ENCODE measurements at places on chromosomes 12 and 14.
A peak's percentile ranks its signal among the peaks of the same experiment; 100 is the strongest.

- peak; percentile 44 for DNase-seq
Measured at GRCh38 chr12:124621296-124621660, 53.9 kb upstream of the NCOR2 start.

GRCh38 chr14:66137081-66137480 is 349.1 kb upstream of the CCDC196 start:
- DNase-seq, result no peak

GRCh38 chr14:33647385-33647786 is 303.5 kb downstream of the EGLN3 start:
- peak; percentile 99 for DNase-seq

GRCh38 chr12:127262615-127263014 is 1004.4 kb upstream of the TMEM132C start:
- DNase-seq, result no peak

DNA sequence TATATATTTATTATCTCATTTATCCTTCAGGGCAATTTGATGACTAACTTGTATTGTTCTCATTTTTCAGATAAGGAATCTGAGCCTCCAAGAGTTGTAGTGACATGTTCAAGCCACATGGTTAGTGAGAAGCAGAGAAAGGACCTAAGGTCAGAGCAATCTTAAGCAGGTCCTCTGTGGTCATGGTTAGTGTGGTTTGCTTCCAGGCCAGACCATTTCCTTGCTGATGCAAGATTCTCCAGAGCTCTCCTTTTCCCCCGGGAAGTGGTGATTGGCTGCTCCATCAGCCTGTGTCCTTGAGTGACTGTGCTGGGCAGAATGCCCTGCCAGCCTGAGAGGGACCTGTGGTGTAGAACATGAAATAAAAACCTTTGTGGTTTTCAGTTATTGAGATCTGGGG is 141.3 kb downstream of the KTN1 start:
- peak; percentile 96 for DNase-seq

GRCh38 chr12:3131129-3131528 is 54.0 kb downstream of the TSPAN9 start:
- no peak for DNase-seq

DNA sequence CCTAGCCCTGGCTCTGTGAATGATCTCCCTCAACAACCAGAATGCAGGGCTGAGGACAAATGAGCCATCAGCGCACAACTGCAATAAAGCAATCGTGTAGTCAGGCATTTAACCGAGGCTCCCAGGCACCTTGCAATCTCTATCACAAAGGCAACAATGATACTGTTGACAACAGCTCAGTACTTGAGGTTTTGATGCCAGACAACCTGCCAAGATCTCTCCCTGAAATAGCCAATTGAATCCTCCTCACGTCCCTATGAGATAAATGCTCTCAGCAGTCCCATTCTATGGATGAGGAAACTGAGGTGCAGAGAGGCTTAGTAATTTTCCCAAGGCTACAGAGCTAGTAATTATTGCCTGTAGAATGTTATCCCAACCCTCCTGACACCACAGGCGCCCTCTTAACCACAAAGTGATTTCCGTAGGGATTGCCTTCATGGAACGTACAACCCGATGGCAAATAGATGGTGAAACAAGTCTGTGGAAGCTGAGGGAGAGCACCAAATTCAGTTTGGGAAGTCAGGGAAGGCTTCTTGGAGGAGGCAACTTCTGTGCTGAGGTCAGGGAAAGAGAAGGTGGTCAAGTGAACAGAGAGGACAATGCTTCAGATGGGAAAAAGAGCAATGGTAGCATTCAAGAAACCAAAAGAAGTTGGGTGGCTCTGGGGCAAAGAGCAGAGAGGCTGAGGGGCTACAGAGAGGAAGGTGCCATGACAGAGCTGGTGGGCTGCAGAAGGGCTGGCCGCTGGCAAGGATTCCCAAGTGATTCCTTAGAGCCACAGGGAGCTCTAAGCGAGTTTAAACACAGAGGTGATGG is 12.6 kb downstream of the SERPINA3 start:
- DNase-seq, result no peak

- no peak for DNase-seq
Measured at GRCh38 chr14:64689289-64689688, 14.9 kb upstream of the PLEKHG3 start.

- no peak for DNase-seq
Measured at GRCh38 chr14:66300886-66301285, 185.3 kb upstream of the CCDC196 start.

DNA sequence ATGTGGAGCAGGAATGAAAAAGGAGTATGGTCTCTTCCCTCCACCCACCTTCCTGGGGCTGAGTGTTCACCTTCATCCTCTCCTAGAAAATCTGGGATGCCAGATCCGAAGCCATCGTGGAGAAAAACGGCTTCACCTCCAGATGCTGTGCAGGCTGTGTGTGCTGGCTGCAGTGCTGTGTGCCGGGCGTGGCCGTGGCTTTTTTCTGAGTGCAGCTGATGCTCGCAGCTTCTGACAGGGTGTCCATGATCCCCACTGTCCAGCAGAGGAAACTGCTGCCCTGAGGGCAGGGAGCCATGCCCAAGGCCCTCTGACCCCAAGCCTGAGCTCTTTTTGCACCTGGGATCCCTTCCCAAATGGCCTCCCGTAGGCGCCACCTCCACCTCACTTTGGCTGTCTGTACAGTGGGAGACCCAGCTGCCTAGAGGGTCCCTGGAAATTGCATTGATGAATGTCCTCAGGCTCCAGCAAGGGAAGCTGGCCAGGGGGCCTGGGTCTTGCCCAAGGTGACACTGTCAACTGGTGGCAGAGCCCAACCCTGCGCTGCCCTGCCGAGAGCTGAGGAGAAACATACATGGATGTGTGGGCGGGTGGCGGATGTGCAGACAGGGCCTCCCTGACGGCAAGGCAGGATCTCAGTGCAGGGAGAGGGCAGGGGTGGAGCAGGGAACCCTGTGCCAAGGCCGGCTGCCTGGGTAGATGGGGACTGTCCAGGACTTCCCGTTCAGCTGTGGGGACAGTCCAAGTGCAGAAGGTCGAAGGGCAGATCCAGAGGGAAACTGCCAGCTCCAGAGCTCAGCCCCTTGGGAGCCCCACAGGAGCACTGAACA is 53.3 kb downstream of the BEGAIN start:
- no peak for DNase-seq

GRCh38 chr12:47839214-47839876 is 19.6 kb upstream of the HDAC7 start:
- no peak for DNase-seq

- no peak for DNase-seq
Measured at GRCh38 chr14:91847693-91848092, 19.6 kb downstream of the TC2N start.

DNA sequence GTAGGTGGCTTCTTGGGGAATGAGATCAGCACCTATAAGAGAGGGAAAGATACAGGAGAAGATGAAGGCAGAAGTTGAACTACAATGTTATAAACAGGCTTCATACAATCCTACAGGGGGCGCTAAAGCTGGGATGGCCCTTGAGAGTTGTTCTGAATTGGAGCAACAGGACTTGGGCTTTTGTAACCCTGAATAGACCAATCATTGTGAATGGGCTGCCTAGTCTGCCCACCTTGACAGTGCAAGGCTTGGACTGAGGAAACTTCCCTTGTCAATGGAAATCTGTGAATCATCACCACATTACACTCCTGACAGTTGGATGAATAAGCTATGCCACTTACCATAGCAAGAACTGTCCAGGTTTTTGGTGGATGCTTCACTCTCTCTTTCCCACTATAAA is 306.1 kb downstream of the KCNC2 start:
- peak; percentile 5 for DNase-seq

Measured in iris pigment epithelial cell (primary cell).